ENCODE measurements at places on chromosomes 1 and 21.

- DNase-seq, result no peak
Observed at GRCh38 chr1:33382661-33383415, 48.1 kb downstream of the PHC2 start.

- no peak for DNase-seq
Observed at GRCh38 chr1:227785094-227785804, 30.2 kb upstream of the PRSS38 start.

- DNase-seq, result peak; percentile 18
Observed at GRCh38 chr1:247296599-247297180, 35.0 kb downstream of the ZNF496 start.

DNA sequence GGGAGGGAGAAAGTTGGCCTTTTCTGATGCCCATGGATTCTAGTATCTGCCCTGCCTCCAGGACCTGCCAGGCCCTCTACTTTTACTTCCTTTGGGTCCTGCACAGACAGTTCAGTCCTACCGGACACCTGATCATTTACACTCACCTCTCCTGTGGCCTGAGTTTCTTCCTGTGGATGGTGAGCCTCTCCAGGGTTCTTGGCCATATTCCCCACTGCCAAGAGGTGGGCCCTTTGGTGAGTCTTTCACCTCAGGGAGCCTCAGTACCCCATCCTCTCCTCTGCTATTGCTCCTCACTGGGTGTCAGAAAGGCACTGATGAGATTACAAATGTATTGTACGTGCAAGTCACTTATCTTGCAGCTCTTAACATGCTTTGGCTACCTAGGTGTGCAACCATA is 81.4 kb upstream of the ETV3 start:
- DNase-seq, result no peak

- DNase-seq, result no peak
Observed at GRCh38 chr1:30005972-30006619, 717.3 kb downstream of the MATN1 start.

DNA sequence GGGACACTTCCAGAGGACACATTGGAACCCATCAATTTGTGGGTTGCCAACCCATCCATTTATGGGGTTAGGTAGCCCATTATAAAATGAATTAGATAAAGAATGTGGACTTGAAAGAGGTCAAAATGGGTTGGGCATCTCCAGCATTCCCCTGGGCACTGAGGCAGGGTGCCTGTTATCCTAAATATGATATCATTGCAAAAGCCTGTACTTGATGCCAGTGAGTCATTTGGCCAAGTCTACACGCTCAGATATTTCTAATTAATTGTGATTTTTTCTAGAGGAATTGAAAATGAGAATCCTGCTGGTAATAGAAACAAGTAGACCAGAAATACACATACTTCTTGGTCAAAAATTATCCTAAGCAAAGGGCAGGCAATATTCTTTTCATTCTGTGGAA is 21.9 kb upstream of the NBL1 start:
- no peak for DNase-seq

DNA sequence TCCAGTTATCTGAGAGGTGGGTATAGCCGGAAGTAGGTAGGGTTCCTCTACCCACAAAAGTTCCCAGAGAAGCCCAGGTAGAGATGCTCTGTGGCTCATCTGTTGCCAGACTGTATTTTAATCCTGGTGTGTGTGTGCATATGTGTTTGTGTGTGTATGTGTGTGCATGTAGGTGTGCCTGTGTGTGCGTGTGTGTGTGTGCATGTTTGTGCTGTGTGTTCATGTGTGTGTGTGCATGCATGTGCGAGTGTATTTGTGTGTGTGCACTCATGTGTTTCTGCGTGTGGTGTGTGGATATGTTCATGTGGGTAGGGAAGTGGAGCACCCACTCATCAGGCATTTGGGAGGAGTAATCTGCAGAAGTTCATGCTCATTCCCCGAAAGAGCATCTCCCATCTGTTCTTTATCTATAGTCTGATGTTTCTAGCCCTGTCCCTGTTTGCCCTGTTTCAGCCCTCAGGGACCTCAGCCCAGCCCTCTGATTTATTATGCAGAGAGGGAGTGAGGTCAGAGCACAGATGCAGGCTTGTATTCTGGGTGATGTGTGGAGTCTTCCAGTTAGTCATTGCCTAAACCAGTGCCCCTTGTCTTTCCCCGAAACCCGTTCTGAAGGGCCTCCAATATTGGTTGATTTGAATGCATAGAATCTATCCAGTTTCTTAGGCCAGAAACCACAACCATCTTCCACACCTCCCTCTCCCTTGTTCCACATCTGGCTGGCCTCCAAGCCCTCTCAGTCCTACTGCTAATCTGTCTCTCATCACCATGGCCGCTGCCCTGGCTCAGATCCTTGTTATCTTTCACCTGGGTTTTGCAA is 69.1 kb downstream of the DISC1 start:
- no peak for DNase-seq

DNA sequence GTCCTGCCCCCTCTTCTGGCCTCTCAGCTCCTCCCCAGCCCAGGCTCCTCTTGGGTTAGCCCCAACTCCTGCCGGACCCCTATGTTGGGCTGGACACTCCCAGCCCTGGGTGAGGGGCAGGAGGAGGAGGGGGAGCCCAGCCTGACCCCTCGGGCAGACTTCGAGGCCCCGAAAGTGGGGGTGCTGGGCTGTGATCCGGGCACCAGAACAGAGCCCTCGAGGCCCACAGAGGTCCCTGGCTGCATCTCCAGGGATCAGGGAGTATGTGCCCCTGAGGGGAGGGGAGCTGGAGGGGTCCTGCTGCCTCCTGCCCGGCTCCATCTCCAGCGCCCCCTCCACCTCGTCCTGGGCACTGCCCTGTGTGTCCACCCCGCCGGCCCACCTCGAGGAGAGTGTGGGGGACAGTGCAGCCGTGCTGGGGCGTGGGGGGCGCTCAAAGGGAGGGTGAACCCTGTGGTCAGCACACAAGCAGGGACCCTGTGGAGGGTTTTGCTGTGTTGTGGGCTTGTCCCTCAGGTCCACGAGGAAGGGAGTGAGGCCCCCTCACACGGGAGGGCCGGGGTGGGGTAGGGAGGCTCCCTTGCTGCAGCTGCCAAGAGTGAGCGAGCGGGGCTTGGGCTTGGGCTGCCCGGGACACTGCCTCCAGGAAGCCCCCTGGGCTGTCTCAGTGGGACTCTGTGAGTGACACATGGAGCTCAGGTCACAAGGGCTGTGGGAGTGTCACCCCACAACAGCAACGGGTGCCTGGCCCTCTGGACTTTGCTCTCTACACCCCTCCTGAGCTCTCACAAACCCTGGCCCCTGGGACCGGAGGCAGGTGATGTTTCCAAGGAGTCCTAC is 54.4 kb downstream of the COL18A1 start:
- no peak for DNase-seq

DNA sequence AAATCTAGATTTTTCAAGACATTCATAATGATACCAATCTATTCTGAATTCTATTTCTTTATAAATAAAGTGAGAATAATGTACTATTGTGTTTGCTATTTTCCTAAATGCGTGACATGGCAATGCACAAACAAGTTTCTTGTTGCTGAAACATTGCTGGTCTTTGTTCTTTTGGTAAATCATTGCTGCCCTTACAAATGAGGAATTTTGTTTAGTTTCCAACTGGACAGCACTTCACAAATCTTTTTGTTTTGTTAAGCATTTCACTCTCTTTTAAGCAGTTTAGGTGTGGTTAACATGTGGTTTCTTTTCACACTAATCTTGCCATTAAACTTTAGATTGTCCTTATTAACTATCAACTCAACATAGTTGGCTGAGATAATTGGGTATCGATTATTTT is 94.6 kb downstream of the LRRC7 start:
- DNase-seq, result no peak

DNA sequence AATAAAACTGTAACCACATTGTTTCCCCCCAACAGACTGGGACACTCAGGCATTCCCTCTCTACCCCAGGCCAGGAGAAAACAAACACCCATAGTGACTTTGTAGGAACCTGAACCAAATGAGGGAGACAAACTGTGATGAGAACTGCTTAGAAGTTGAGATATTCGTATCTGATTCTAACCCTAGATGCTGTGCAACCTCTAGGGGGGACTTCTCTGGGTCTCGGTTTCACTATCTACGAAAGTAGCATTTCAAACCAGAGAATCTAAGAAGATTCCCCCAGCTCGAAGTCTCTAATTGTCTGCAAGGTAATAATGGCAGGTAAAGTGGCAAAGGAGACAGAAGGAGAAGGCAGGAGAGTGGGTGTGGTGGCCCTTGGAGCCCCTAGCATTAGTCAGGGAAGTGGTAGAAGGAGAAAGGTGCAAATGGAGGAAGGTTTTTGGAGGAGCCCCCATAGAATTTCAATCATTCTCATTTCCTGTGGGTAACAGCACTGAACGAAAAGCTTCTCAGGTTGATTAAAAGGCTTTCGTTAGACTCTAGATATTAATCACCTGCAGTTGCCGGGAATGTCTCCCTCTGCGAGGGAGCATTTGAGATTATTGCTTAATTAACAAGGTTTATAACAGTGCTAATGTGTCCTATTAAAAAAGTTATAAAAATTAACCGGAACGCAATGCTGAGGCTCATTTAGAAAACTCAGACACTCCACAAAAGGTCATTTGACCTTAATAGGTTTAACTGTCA is 46.4 kb downstream of the BEND5 start:
- DNase-seq, result no peak

GRCh38 chr21:38244885-38245869 is 11.6 kb upstream of the KCNJ15 start:
- no peak for DNase-seq

DNA sequence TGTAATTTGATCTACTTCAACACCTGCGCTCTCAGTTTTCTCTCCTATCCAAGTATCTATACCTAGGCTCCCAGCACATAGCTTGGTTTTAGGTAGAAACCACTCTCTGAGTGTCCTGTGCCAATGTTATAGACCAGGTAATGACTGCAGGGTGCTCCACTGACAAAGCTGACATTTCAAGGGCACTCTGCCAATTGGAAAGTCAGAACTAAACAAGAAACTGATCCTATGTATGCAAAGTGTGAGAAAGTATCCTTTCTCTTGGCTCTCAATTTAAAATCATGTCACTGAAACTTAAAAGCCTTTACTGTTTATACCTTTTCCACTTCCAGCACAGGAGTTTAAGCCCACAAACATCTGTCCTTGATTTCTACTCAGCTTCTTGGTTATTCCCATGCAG is 45.0 kb upstream of the AIM2 start:
- DNase-seq, result no peak

GRCh38 chr1:174262349-174263241 is 103.3 kb downstream of the RABGAP1L start:
- no peak for DNase-seq

- DNase-seq, result no peak
Observed at GRCh38 chr1:50109647-50110075, 941 bp downstream of the ELAVL4 start.

GRCh38 chr1:73593364-73593763 is 604.6 kb downstream of the LRRIQ3 start:
- DNase-seq, result no peak

DNA sequence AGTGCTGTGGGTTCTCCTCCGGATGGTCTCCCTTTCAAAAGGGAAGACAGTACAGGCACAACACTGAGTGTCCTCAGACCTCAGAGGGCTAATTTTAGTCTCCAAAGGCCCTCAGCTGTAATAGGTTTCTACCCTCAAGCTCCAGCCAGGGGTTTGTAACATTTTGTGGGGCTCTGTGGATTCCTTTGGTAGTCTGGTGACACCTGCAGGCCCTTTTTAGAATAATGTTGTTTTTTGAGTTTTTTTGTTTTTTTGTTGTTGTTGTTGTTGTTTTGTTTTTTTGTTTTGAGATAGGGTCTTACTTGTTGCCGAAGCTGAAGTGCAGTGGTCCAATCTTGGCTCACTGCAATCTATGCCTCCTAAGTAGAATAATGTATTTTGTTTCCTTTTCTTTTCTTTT is 15.0 kb upstream of the TMEM201 start:
- no peak for DNase-seq

GRCh38 chr1:20709868-20710267 is 7.9 kb downstream of the KIF17 start:
- DNase-seq, result no peak

DNA sequence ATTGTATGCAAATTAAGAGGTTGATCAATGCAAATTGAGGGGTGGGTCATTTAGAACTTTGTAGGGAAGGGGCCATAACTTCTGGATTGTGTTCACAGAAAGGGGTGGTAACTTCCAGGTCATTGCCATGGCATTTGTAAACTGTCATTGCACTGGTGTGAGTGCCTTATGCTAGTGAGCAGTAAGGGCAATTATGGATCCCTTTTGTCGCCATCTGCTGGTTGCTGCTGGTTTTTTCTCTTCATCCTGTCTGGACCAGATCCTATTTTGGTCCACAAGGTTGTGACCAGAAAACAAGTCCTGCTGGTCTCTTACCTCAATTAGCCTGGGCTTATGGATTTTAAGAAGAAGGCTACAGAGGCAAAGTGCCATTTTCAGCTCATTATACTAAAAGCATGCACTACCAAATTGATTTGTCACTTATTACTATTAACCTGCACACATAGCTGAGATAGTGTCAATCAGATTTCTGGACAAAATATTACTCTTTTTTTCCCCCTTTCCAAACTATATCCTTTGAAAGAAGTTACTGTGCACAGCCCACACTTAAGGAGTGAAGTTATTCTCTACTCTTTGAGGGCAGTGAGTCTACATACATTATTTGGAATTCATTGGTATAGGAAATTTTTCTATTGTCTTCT is 196.2 kb downstream of the ZC3H11B start:
- DNase-seq, result no peak

DNA sequence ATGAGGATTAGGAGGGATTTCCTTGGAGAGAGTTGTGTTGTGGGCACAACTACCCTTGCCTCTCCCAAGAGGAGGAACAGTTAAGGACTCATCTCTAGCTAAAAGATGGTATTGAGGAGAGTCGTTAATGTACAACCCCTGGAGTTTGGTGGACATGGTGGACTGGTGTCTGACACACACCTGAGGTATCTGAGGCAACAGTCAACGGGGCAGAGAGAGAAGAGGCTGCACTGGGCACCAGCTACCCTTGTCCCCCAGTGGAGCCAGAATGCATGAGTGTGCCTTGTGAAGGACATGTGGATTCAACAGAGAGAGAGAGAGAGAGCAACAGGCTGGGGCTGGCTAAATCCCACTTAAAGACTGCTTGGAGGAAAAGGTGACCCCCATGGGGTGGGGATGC is 13.0 kb downstream of the RAB7B start:
- DNase-seq, result no peak

GRCh38 chr1:210792250-210793102 is 341.5 kb downstream of the KCNH1 start:
- DNase-seq, result no peak

DNA sequence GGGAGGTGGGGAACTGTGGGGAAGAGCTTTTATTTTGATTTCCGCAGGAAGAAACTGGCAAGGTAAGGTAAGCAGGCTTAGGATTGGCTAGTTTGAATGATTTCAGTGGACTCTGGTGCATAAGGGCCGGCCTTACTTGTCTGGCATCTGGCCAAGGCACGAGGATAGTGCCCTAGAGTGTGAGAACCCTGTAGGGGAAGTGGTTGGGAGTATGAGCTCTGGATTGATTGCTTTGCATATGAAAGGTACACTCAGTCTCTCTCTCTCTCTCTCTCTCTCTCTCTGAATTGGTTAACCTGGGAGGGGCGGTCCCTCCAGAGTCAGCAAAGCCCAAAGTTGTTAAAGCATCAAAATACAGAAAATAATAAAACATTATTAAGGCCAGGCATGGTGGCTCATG is 463.0 kb downstream of the SIPA1L2 start:
- no peak for DNase-seq
